ENCODE measurements at places on chromosomes 1 and 21.

DNA sequence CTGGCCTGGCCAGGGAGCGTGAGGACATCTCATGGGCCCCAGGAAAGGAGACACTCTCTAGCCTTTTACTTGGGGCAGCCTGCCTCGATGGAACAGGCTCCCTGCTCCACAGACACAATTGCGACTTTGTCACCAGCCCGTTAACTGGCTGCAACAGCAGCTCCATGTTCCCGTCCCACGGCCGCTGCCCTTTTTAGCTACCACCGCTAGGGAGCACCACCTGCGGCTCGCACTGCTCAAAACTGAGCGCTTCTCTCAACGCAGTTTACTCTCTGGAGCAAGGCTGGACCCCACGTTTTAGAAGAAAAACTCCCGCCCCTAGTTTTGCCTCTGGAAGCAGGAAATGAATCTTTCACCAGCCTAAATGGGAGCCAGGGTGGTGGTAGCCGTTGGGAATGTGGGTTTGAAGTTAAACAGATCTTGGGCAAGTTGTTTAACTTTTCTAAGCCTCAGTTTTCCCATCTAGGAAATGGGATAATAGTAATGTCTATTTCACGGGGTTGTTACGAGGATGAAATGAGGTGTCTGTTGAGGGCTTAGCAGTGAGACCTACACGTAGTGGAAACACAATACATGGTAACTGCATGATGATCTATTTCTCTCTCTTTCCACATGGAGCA, 3.5 kb upstream of the LRRC38 start:
- DNase-seq, result no peak

DNA sequence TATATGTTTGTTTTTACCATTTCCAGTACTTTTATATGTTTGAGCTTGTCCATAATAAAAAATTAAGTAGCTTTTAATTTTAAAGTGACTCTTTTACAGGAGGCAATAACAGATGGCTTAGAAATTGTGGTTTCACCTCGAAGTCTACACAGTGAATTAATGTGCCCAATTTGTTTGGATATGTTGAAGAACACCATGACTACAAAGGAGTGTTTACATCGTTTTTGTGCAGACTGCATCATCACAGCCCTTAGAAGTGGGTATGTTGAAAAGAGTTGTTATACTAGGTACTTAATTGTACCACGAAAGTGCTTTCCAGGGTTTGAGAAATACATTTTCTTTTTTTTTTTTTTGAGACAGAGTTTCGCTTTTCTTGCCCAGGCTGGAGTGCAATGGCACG, 46.1 kb downstream of the RNF2 start:
- no peak for DNase-seq

GRCh38 chr1:175620376-175620775, 123.0 kb downstream of the TNR start:
- peak; percentile 20 for DNase-seq

DNA sequence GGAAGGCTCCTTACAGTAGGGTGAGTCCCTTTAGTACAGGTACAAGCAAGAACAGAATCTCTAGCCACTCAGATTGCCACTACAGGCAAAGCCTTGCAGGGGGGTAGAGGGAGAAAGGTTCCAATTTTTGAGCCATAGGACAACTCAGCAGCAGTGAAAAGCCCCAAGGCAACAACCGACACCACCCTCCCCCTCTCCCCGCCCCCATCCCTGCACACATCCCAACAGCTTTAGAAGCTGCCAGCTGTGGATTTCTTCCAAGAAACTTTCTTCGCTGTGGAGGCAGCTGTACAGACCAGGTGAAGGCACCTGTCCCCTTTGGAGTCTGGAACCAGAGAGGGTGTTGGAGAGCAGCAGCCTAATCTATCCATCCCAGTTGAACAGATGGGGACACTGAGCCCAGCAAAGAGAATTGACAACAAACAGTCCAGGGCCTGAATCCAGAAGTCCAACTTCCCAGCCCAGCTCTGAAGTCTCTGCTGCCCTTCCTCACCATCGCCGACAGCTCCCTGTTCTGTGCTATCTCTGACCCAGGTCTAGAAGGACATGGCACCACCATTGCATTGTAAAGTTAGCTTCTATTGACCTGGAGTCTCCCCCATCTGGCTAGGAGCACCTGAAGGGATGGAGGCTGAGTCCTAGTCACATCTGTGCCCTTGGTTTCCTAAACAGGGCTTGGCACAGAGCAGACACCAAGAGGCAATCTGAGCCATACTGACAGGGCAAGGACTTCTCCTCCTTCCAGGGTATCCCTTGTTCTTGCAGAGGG, 2.2 kb downstream of the TENT5B start:
- no peak for DNase-seq

- DNase-seq, result no peak
These were observed 30.7 kb downstream of the VASH2 start for GRCh38 chr1:212981025-212981495.

GRCh38 chr1:219958875-219959417, 30.6 kb upstream of the SLC30A10 start:
- DNase-seq, result no peak

- DNase-seq, result no peak
These were observed 66.1 kb downstream of the LGR6 start for GRCh38 chr1:202259705-202260104.

DNA sequence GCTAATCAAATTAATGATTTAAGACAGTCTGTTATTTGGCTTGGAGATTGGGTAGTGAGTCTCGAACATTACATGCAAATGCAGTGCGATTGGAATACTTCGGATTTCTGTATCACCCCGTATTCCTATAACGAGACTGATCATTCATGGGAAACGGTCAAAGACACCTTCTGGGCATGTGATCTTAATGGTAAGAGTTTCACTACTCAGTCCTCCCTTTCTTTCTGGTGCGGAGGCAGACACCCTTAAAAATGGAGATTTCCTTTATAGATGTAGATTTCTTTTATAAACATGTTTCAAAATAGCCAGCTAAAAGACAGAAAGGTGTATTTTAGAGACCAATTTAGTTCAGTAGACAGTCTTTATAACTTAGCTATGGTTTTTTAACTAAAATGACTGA, 74.4 kb downstream of the HS2ST1 start:
- DNase-seq, result no peak

DNA sequence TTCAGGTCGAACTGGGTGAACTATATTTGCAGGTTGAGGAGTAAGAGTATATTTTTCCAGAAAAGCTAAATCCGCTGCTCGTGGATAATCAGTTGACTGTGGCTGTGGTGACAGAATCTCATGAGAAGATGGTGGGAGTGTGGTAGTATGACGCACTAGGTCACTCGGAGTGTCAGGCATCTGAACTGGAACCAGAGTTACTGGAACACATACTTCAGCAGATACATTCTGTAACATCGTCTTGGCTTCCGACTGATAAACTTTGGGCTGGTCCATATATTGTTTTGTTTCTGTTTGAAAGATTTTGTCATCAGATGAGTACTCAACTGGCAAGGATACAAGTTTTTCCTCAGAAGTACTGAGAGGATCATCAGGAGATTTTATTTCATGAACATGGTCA, 13.0 kb upstream of the ASPM start:
- no peak for DNase-seq

- DNase-seq, result no peak
These were observed 82.2 kb upstream of the DMRTA2 start for GRCh38 chr1:50505427-50505826.
